HT-29 (cell line): ENCODE measurements at places on chromosomes 6 and 20.

- DNase-seq: no peak
Measured at GRCh38 chr20:55880361-55880760, 125.0 kb downstream of the CBLN4 start.

DNA sequence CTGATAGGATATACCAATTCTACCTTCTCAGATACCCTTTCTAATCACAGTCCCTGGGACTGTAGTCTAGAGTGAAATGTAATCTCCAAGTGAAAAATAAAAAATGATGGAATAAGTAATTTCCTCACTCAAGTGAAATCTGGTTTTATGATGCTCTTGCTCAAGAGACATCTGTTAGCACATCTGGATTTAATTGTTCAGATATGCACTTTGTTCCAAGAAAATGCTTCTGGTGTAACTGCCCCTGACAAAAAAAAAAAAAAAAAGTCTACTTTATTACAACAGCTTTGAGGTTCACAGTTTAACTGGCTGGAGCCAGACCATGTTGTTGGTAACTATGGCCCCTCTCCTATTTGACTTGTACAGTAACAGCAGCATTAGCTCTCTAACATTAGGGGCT, 251.8 kb downstream of the BTBD9 start:
- DNase-seq: no peak

GRCh38 chr6:64988148-64988547, 718.9 kb downstream of the EYS start:
- DNase-seq: no peak

DNA sequence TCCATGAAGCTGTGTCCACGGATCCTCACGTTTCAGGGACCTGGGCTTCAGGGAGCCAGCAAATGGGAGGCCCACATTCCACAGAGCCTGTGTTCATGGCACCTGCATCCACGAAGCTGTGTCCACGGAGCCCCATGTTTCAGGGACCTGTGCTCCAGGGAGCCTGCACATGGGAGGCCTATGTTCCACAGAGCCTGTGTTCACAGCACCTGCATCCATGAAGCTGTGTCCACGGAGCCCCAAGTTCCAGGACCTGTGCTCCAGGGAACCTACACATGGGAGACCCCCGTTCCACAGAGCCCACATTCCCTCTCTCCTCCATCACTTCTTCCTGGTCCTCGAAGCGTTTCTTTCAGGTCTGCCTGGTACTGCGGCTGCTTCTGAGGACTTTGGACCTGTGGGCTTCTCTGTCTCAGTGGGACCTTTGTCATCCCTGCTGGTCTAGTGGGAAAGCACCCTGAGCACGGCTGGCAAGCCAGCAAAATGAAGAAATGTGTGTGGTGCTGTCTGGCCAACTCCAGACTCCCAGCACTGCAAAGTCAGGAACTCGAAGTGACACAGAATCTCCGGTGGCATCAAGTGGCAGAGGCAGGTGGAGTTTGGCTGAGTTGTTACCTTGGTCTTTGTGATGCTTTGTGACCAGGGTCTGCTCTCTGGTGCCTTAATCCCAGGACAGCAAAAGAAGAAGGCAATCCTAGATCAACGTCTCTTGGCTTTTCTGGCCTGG, 245.9 kb downstream of the DLL1 start:
- DNase-seq: no peak

GRCh38 chr6:109671733-109672132, 19.3 kb downstream of the AK9 start:
- no peak for DNase-seq

DNA sequence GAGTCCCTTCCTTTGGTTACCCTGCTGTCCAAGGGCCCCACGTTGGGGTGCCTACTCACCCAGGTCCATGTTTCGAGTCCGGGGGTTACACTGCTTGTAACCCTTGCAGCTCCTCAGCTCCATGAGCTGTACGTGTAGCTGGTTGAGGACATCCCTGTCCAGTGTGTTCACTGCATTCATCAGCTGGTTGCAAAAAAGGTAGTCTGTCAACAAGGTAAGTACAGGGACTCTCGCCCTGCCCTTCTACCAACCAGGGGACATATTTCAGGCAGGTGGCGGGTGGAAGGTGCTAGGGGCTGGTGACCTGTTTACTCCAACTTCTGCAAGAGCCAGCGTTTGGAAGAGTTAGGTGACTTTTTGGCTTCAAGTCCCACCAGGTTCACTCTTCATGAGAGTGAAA, 123.6 kb downstream of the SULF2 start:
- DNase-seq: no peak

GRCh38 chr6:99951016-99951805, 42.8 kb downstream of the MCHR2 start:
- no peak for DNase-seq
